ENCODE measurements at places on chromosomes 16 and 17.

DNA sequence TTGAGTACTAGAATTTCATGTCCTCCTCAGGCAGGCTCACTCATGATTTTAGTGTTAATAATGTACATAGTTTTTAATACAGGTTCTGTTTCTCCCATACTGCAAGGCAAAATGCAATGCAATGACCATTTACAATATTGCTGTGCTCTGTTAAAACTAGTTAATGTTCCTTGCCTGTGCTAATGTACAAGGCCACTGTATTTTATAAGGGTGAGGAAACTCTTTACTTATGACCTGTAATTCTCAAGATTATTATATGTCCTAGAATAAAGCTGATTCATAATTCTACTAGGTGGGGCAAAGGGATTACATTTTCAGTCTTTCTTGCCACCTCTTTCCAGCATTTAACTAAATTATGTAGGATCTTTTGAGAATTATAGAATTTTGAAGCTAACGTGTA is 19.4 kb downstream of the TMIGD1 start:
- DNase-seq: no peak

DNA sequence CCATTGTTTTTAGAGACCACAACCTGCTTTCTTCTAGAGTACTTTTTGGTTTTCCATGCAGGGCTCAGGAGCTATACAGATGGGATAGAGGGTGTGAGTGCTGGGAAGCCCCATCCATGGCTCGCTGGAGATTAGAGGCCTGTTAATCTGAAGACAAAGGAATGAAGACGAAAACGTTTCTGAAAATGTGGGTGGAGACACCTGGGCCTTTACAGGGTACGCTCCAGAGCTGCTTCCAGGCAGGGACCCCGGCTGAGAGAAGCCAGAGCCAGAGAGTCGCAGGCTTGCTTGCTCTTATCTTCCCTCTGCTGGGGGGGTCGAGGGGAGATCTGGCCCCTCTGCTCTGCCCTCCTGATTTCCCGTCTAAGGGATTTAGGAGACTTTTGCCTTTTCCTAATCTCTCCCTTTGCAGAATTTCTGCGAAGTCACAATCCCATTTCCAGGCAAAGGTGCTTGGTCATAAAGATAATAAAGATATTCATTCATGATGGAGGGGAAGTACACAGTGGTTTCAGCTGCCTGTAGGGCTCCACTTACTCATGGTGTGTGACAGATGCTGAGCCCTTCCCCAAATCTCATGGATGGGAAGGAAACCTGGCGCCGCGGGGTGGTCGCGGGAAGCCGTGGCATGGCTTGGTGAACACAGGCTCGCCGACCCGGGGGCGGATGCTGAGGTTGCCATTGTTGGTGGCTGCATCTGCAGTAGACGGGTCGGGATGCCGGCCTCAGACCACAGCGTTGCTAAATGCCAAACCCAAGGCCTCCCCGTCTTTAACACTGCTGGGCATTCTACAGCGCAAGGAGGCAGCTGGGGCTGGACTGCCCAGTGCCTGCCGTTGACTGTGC is 4.8 kb upstream of the SOCS3 start:
- no peak for DNase-seq

DNA sequence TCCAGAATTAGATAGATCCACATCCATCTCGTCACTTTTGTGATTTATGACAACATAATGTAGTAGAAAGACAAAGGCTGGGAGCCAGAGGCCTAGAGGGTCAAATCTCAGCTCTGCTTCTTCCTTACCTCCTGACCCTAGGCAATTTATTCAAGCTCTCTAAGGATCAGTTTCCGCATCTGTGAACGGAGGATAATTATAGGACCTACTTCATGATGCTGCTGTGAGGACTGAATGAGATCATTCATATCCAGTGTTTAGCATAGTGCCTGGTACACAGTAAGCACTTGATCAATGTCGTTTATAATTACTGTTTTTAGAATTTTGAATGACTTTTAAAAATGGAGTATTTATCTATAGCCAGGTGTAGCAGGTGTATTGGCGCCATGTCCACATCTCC is 128.4 kb downstream of the SHISA9 start:
- DNase-seq: no peak

- DNase-seq: no peak
Observed at GRCh38 chr17:9370467-9370866, 205.2 kb downstream of the STX8 start.

- DNase-seq: no peak
Observed at GRCh38 chr17:32111141-32111771, 31.0 kb upstream of the RHOT1 start.

DNA sequence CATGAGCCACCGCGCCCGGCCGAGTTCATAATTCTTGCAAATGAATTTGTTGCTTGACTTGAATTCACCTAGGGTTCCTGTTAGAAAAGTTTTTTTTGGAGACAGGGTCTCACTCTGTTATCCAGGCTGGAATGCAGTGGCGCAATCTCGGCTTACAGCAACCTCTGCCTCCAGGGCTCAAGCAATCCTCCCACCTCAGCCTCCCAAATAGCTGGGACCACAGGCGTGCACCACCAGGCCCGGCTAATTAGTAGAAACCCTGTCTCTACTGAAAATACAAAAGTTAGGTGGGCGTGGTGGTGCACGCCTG is 99.8 kb downstream of the MYH11 start:
- no peak for DNase-seq

- no peak for DNase-seq
Observed at GRCh38 chr17:77266891-77267341, 126.1 kb downstream of the SEC14L1 start.

DNA sequence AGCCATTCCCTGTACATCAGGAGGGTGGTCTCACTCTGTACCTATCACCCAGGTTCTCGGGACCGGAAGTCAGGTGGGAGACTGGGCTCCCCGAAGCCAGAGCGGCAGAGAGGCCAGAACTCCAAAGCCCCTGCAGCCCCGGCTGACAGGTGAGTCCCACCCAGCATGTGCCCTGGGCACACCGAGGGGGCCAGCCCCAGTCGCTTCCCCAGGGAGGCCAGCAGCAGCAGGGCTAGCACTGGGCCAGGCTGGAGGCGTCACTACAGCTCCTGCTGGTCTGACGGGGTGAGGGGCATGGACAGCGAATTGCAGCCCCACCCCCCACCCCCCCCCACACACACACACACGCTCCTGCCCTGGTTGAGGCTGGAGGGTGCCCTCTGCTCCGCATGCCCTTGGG is 7.9 kb upstream of the IL17C start:
- no peak for DNase-seq

DNA sequence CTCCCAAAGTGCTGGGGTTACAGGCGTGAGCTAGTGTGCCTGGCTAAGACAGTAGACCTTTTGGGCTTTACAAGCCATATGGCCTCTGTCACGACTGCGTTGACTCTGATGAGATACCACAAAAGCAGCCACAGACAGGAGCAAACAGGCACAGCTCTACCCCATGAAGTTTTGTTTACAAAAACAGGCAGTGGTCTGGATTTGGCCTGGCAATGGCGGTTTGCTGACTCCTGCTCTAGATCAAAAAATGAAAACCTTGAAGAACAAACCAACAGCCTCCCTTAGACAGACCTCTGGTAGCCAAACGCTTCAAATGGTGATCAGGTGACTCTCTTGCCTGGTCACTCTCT is 20.7 kb downstream of the SLC43A2 start:
- no peak for DNase-seq

DNA sequence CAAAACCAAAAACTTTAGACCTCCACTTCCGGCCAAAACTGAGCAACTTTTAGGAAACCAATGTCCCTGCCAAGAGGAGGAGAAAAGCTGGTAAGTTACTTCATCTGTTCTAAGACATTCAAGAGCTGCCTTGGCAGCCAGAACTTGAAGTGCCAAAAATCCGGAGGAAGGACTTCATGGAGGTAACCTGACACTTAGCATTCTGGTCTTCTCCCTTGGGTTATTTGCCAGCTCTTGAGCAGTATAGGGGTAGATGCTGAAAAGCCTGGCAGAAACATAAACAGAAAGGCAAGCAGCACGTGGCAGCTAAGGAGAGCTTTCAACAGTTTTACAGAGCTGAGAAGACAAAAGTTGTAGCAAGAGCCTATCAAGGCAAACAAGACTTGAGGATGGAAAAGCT is 53.2 kb downstream of the CDYL2 start:
- no peak for DNase-seq

GRCh38 chr16:89345642-89346150 is 128.2 kb downstream of the ZNF778 start:
- DNase-seq: no peak

- DNase-seq: no peak
Observed at GRCh38 chr16:25006504-25007056, 8.6 kb downstream of the ARHGAP17 start.

DNA sequence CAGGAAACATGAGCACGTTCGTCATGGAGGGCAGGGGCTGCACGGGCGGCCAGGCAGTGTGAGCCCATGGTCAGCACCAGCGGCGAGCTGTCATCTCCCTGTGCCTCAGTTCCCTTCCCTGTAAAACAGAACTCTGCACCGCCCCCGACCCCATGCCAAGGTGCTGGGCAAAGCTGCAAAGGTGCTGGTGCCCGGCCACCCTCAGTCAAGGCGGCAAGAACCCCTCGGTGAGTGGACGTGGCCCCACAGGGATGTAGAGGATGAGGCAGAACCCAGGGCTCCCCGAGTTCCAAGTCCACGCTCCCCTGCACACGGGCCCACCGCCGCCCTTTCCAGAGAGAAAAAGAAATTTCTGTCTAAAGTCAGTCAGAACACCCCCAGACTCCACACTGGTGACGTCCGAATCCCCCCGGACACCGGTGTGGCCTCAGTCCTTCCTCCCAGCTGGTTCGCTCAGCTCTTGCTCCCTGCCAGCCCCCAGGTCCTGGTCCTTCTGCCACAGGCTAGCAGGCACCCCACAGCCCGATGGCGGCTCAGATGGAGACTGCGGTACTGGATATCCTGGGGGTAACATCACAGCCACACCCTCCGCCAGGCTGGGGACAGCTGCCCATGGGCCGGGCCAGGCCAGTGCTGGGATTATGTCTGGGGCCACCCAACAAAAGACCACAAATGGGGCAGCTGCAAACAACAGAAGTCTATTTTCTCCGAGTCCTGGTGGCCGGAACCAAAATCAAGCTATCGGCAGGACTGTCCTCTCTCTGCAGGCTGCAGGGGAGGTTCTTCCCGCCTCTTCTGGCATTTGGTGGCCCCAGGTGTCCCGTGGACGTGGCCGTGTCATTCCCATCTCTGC is 14.4 kb upstream of the BAHCC1 start:
- no peak for DNase-seq

GRCh38 chr16:8832717-8833105 is 35.1 kb downstream of the PMM2 start:
- no peak for DNase-seq

DNA sequence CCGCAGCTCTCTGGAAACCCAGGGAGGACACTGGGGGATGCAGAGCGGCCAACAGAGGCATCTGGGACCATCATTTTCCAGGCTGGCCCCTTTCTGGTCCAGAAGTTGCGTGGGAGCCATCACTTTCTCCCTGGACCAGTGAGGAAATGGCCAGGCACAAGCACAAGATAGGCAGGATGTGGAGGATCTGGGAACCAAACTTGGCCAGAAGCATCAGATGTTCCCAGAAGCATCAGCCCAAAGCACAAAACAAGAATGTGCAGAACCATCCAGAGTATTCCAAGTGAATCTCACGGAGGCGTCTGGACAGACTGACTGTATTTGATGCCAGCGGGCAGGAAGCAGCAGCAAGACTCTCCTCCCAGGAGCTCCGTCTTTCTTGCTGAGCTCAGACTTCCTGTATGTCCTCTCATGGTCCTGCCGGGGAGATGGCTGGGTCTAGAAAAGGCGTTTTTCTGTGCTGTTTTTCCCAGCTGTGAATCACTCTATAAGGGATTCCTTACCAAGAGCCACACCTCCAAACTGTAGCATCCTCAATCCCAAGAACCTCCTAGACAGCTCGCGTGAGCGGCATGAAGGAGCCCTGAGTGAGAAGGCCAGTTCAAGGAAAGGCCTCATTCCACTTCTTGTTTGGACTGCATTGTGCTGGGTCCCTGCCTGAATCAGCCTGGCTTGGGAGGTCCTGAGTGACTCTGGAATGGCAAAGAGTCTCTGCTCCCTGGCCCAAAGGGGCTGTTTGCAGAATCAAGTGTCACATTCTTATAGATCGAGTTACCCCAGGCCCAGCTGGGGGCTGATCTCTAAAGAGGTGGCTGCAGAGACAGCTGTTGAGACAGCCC is 49.5 kb upstream of the MTSS2 start:
- no peak for DNase-seq

- no peak for DNase-seq
Observed at GRCh38 chr16:88577166-88577565, 7.0 kb downstream of the ZC3H18 start.

DNA sequence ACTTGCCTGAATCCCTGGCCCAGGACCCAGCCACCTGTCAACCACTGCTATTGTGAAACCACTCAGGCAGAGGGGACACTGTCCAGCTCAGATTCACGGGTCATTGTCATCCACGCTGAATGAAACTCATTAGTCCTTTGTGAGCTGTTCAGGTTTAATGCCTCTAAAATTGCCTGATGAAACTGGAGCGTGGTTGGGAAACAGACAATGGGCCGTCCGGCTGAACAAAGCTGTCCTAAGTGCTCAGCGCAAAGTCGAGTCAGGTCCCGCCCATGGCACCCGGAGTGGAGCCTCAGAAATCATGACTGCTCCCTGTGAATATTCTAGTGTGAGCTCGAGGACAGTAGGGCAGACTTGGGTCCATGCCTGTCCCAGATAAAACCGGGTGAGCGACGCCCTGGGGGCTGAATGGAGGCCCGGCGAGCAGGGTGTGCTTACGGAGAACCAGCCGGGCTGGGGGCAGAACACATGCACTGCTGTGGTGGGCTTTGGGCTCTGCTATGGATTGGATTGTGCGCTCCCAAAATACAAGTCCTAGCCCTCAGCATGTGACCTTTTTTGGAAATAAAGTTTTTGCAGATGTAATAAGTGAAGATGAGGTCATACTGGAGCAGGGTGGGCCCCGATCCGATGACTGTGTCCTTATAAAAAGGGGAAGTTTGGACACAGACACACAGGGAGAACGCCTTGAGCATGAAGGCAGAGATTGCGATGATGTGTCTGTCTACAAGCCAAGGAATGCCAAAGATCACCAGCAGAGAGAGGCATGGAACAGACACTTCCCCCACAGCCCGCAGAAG is 12.9 kb upstream of the CMIP start:
- DNase-seq: no peak

- DNase-seq: peak; percentile 44
Observed at GRCh38 chr17:35022536-35023063, 40.9 kb downstream of the RFFL start.

GRCh38 chr16:11742093-11742535 is 543 bp downstream of the TXNDC11 start:
- DNase-seq: no peak

- no peak for DNase-seq
Observed at GRCh38 chr17:38892620-38893019, 22.8 kb downstream of the LASP1 start.

- DNase-seq: no peak
Observed at GRCh38 chr17:17220529-17220928, 14.4 kb upstream of the PLD6 start.

DNA sequence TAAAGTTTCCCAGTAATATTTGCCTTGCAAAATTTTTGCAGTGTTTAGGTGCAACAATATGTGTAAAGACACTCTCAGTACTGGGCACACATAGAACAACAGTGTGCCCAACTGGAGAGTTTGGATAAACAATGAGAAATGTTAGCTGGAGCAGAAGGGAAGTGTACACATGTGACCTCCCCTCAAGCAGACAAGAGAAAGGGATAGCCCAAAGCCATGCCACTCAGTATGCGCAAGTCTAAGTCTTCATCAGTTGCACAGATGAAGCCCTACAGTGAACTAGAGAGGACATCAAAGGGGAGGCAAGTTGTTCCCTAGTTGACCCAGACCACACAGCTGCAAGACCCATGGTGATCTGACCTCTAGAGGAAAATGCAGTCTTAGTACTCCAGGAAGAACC is 97.9 kb upstream of the CDH11 start:
- no peak for DNase-seq

GRCh38 chr16:68848786-68849185 is 5.5 kb downstream of the TANGO6 start:
- no peak for DNase-seq
